ENCODE measurements at places on chromosomes 4 and X. TPM values are rescaled to one million over a fixed set of nuclear protein-coding genes. Genes with fewer than 3 reads are reported as not detected.

The PPP4R3C gene
- not detected for total RNA-seq

GRCh38 chrX:64265265-64265664, 34.9 kb upstream of the ASB12 start:
- no peak overlapping the region for H3K4me3 ChIP-seq
- no peak for DNase-seq
- H3K4me1 ChIP-seq = no peaks in the 10 kb centered on the region

DNA sequence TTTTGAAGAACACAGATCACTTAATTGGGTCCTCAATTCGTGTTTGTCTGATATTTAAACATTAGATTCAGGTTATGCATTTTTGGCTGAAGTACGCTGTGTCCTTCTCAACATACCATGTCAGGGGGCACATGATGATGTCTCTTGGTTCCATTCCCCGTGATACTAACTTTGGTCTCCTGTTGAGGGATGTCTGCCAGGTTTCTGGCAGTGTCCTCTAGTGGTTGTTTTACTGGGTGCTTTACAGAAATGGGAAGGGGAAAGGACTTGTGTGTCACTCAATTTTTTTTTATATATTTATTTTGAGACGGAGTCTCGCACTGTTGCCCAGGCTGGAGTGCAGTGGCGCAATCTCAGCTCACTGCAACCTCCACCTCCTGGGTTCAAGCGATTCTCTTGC, 58.2 kb downstream of the WWC2 start:
- no peaks in the 10 kb centered on the region for H3K27me3 ChIP-seq
- no peaks in the 10 kb centered on the region for H3K4me1 ChIP-seq
- H3K27ac ChIP-seq = no peak overlapping the region
- no peak overlapping the region for H3K4me3 ChIP-seq
- no peak for DNase-seq
- no peaks in the 10 kb centered on the region for H3K36me3 ChIP-seq

The CLIC2 gene
- total RNA-seq = 27.5 TPM

The RBM46 gene
- total RNA-seq = not detected

DNA sequence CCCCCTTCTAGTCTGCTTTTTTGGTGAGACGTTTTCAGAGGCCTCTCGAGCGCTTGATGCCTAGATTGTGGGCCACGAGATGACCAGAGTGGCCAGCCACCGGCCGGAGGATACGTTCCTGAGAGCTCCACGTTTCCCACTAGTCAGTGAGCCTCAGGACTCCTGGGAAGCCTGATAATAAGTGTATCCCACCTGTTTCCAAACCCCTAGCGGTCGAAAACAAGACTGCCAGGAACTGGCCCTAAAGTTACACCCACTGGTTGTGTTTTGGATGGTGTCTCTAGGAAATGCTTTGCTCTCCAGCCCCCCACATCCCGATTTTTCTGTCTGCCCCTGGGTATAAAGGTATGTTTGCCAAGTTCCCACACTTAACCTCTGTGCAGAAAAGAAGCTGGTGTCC, 4.6 kb upstream of the RS1 start:
- H3K36me3 ChIP-seq = no peaks in the 10 kb centered on the region
- no peak for DNase-seq
- no peak overlapping the region for H3K27ac ChIP-seq
- peaks cover 2% of the 10 kb centered on the region for H3K4me1 ChIP-seq
- no peak overlapping the region for H3K4me3 ChIP-seq

The ARL9 gene
- total RNA-seq = not detected

The VSIG4 gene
- 0.36 TPM for total RNA-seq

The CPZ gene
- not detected for total RNA-seq

DNA sequence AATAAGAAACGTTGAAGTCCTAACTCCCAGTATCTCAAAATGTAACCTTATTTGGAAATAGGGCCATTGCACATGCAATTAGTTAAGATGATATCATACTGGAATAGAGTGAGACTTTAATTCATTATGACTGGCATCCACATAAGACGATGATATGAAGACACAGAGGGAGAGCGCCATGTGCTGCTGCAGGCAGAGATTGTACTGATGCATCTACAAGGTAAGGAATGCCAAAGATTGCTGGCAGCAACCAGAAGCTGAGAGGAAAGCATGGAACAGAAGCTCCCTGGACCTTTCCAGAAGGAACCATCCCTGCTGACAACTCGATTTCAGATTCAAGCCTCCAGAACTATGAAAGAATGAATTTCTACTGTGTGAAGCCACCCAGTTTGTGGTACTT, 697.0 kb upstream of the INTU start:
- H3K27me3 ChIP-seq = no peaks in the 10 kb centered on the region
- no peak overlapping the region for H3K4me3 ChIP-seq
- no peaks in the 10 kb centered on the region for H3K36me3 ChIP-seq
- DNase-seq = no peak
- H3K27ac ChIP-seq = no peak overlapping the region

The RHOXF2B gene
- not detected for total RNA-seq

GRCh38 chr4:62871078-62871477, 1538.2 kb downstream of the TECRL start:
- DNase-seq = no peak
- no peaks in the 10 kb centered on the region for H3K4me1 ChIP-seq
- no peak overlapping the region for H3K4me3 ChIP-seq
- no peaks in the 10 kb centered on the region for H3K27me3 ChIP-seq
- H3K27ac ChIP-seq = no peak overlapping the region

The CCNA2 gene
- total RNA-seq = 69.6 TPM

- no peaks in the 10 kb centered on the region for H3K4me1 ChIP-seq
- H3K36me3 ChIP-seq = peaks cover 18% of the 10 kb centered on the region
- DNase-seq = no peak
- no peak overlapping the region for H3K27ac ChIP-seq
- H3K4me3 ChIP-seq = no peak overlapping the region
Observed at GRCh38 chr4:39502019-39502663, 25.1 kb downstream of the UGDH start.

The IBSP gene
- not detected for total RNA-seq

The MAGED4B gene
- total RNA-seq = not detected

The MAGEB17 gene
- 0.21 TPM for total RNA-seq

The EDA2R gene
- 8.1 TPM for total RNA-seq

DNA sequence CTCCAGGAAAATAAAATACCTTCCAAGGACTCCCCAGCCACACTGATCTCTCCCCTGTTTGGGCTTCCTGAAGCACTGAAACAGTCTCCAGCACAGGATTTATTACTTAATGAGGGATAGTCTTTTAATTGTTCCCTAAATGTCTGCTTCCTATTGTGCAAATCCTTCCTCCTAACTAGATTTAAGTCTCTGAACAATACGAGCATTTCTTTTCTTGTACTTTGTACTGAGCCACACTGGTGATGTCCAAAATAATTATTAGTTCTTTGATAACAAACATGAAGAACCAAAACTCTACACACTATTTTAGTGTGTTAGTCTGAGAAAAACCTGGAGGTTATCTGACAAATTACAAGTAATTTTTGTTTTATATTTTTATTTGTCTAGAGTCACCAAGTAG, 5.1 kb downstream of the ADGRA3 start:
- H3K27me3 ChIP-seq = peaks cover 3% of the 10 kb centered on the region
- DNase-seq = no peak
- H3K36me3 ChIP-seq = no peaks in the 10 kb centered on the region
- no peak overlapping the region for H3K27ac ChIP-seq
- H3K4me3 ChIP-seq = no peak overlapping the region

GRCh38 chr4:73139245-73139644, 69.7 kb upstream of the COX18 start:
- no peak overlapping the region for H3K4me3 ChIP-seq
- H3K27ac ChIP-seq = no peak overlapping the region
- no peak for DNase-seq
- H3K4me1 ChIP-seq = no peaks in the 10 kb centered on the region
- no peaks in the 10 kb centered on the region for H3K27me3 ChIP-seq

DNA sequence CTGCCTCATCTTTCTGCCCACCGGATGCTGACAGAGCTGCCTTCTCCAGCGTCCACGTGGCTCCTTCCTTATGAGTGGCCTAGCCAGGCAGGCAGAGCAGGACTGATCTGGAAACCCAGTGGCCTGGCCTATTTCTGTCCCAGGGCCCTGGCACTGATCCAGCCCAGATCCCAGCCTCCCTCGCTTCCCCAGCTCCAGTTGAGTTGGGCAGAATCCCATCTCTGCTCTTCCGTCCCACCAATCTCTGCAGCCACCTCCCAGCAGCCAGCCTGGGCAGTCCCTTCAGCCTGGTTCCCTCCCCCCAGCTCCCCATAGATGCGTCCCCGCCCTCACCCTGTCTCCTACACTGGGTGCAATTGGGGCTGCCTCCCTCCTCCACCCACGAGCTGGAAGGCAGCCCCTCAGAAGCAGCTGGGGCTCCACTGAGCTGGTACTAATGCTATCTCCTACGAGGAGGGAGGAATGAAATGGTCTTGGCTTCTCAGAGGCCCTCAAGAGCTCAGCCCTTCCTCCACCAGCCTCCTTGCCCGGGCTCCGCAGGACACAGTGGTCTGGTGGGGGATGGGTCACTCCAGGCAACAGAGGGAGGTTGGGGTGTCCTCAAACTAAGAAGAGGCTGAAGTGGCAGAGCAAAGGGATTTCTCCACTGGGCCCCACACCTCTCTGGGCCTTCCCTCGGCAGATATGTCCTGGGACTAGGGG, 94.2 kb downstream of the PJA1 start:
- no peak for DNase-seq
- no peak overlapping the region for H3K4me3 ChIP-seq
- H3K27me3 ChIP-seq = no peaks in the 10 kb centered on the region
- no peaks in the 10 kb centered on the region for H3K4me1 ChIP-seq

DNA sequence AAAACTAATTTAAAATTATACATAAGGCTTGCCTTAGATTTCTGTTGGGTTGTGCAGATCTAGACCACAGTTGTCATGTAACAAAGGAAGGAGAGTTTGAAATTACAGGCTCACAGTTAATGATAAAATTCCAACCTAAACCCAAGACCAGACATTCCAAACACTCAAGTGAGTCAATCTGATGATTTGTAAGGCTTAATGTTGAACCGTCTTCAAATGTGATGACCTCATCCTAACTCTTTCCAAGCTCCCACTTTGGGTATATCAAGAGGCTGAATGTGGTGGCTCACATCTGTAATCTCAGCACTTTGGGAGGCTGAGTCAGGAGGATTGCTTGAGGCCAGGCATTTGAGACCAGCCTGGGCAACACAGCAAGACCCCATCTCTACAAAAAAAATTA, 149.2 kb downstream of the TBL1X start:
- H3K36me3 ChIP-seq = no peaks in the 10 kb centered on the region
- no peak for DNase-seq
- H3K27me3 ChIP-seq = no peaks in the 10 kb centered on the region
- H3K4me1 ChIP-seq = no peaks in the 10 kb centered on the region
- no peak overlapping the region for H3K27ac ChIP-seq

DNA sequence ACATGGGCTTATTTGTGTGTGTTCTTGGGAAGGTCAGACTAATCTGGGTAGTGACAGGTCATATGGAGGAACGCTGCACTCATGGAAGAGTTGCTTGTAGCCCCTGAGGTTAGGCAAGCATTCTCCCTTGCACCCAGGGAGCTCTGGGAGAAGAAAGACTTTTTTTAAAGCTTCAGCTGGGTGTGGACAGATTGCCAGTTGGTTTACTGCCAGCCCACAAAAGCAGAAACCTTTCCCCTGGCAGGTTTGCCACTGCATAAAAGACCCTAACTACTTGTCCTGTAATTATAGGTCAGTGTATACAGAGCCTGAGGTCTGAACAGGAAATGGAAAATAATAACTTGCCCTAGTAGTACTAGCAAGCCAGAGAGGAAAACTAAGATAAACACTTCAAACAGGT, 7.4 kb upstream of the NFKB1 start:
- H3K4me3 ChIP-seq = no peak overlapping the region
- H3K27ac ChIP-seq = no peak overlapping the region
- no peaks in the 10 kb centered on the region for H3K36me3 ChIP-seq
- H3K27me3 ChIP-seq = no peaks in the 10 kb centered on the region

DNA sequence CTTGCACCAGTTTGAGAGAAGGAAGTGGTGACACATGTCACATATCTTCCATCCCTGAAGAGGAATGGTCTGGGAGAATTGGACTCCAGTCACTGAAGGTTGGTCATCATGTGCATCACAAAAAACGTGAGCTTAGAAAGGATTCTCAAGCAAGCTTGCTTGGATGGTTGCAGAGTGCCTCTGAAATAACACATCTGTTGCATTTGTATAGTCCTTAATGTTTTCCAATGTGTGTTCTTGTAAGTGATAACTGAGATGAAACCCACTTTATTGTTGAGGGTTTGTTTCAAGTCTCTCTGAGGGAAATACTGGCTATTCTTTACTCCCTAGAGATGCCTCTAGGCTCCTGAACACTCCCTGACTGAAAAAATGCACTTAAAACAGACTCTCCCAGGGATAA, 184.5 kb upstream of the MBNL3 start:
- H3K27me3 ChIP-seq = no peaks in the 10 kb centered on the region
- no peaks in the 10 kb centered on the region for H3K4me1 ChIP-seq
- H3K27ac ChIP-seq = no peak overlapping the region

The CDX4 gene
- not detected for total RNA-seq

The ARSJ gene
- not detected for total RNA-seq

The COL25A1 gene
- total RNA-seq = not detected

The SGMS2 gene
- 0.19 TPM for total RNA-seq

DNA sequence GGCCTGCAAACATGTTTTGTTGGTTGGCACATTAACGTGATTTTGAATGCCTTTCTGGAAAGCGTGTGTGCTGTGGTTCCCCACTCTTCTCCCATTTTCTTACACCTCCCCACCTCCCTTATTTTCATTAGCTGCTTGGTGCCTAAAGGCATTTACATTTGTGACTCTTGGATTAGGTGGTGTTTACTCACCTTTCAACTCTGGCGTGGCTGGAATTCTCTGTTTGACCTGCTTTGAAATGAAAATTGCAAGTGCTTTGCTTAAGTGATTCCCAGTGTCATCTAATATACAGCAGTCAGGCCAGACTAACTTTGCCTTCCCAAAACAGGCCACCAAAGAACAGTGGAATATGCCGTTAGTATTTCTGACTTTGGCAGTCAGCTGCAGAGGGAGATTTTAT, 80.5 kb downstream of the NHSL2 start:
- no peak for DNase-seq
- H3K27ac ChIP-seq = no peak overlapping the region
- no peaks in the 10 kb centered on the region for H3K36me3 ChIP-seq
- H3K4me1 ChIP-seq = no peaks in the 10 kb centered on the region
- no peak overlapping the region for H3K4me3 ChIP-seq

The EGFL6 gene
- not detected for total RNA-seq

DNA sequence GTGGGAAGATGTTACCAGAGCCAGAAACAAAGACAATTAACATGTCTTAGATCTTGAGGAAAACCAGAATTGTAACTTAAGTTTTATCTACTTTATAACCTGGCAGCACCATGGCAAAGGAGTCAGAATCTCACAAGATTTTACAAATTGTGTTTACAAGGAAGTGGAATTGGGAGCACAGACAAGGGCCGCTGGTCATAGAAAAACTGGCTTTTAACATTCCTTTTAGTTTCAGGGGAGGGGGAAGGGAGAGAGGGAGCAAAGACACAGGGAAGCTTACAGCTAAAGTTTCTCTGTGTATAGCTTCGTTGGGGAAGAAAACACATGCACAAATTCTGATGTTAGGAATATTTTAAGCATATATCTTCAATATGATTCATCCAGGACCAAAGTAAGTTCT, 10.3 kb upstream of the UGT2B11 start:
- no peak overlapping the region for H3K27ac ChIP-seq
- no peaks in the 10 kb centered on the region for H3K4me1 ChIP-seq
- H3K4me3 ChIP-seq = no peak overlapping the region
- no peaks in the 10 kb centered on the region for H3K27me3 ChIP-seq

The FAM236D gene
- total RNA-seq = not detected

- H3K4me1 ChIP-seq = no peaks in the 10 kb centered on the region
- no peak for DNase-seq
- no peaks in the 10 kb centered on the region for H3K27me3 ChIP-seq
- H3K36me3 ChIP-seq = no peaks in the 10 kb centered on the region
Observed at GRCh38 chrX:124415115-124415800, 68.9 kb downstream of the SH2D1A start.
